Neuronal stem cell (in vitro differentiated cells): ENCODE measurements at places on chromosomes 12 and 14.

GRCh38 chr14:91946622-91947474 lies 646 bp downstream of the FBLN5 start:
- no peak for DNase-seq

DNA sequence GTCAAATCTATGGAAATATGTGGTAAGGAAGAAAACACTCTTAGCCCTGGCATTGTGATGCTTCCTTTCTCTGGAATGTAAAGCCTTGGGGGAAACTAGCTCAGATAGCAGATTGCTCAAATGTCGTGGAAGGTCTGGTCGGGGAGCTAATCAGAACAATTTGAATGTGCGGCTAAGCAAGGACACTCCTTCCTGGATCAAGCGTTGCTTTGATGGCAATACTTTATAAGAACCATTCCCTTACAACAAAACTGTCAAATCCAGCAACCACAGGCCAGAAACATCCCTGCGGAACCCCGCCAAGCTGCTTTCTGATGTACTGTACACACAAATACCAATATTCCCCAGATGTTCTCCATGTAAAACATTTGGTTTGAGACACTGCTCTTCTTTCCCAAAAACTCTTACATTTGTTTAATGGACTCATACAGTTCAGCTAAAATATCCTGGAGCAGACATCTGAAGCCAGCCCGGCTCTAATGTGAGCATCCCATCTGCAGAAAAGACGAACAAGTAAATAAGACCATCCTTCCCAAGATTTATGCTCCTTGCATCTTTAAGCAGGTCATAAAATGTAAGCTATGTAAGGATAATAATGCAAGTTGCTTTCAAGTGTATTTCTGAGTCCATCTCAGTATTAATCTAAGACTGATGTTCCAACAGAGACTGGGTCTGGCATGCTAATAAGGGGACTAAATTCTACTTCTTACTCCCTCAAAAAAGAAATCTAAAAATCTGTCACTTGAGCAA lies 20.2 kb downstream of the NUAK1 start:
- no peak for DNase-seq

GRCh38 chr12:12721176-12721751 lies 4.1 kb downstream of the CDKN1B start:
- no peak for DNase-seq

GRCh38 chr12:96190413-96191108 lies 3.6 kb upstream of the ELK3 start:
- DNase-seq, result no peak

DNA sequence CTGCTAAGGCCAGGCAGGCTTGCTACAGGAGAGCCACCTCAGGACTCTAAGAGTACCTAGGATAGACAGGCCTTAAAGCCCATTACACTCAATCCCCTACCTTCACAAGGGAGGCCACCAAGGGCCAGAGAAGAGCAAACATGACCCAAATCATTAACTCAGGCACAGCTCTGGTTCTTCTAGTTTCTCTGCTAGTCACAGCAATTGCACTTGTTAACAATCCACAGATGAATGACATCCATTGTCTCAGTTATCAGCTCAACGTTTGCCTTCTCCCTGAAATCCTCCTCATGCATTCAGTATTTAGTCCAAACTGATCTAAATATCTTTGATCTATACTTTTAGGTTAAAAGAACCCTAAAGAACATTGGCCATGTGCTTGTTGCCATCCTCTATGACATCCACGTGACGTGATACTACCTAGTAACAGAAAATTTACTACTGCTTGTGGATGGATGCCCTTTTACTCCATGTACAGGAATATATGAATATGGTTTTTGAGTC lies 164.5 kb downstream of the STXBP6 start:
- DNase-seq, result no peak

- DNase-seq, result no peak
Observed at GRCh38 chr12:121112496-121112895, 20.2 kb upstream of the P2RX7 start.
